ENCODE measurements at places on chromosomes 6 and 20. TPM values are rescaled to one million over a fixed set of nuclear protein-coding genes. Genes with fewer than 3 reads are reported as not detected.

PACSIN1 gene
- total RNA-seq, result 0.11 TPM

CST2 gene
- not detected for total RNA-seq

ANKRD6 gene
- total RNA-seq, result 0.93 TPM

LAMA5 gene
- total RNA-seq, result 0.77 TPM

LBP gene
- not detected for total RNA-seq
